ENCODE measurements at places on chromosomes 6 and 20.

DNA sequence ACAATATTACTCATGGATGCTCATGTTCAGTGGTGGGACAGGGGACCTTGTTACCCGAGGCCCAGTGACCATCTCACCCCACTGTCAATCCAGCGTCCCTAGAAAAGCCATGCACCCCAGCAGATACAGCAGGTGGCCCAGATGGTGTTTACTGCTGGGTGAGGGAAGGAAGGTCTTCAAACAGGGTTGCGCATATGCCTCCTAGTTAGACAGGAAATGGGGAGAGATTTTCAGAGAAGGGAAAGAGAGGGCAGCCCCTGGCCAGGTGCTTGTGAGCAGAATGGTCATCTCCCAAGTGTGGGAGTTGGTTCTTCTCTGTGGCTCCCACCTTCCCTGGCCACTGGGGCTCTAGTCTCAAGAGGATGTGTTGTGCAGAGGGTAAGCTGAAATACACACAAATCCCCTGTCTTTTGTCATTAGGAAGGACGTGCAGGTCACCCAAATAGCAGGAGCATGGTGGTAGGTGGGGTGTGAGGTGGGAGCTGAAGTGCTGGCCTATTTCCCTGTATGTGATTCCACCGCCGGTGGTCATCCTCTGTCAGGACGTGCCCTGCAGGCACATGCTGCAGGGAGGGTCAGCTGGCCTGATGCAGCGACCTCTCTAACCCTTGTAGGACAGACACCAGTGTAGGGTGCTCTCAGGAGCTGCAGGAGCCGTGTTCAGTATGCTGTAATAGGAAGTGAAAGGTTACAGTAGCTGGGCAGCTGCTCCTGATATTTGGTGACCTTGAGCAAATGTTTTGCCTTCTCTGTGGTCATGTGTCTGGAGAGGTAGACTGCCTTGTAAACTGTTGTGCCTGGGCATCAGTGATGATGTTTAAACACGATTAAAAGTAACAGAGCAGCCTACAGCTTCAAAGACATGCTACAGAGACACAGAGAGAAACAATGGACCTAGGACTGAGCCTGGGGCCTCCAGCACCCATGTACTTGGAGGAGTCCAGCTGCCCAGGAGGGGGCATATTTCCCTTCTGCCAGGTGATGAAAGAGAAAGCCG is 3.2 kb upstream of the CST3 start:
- DNase-seq = no peak

DNA sequence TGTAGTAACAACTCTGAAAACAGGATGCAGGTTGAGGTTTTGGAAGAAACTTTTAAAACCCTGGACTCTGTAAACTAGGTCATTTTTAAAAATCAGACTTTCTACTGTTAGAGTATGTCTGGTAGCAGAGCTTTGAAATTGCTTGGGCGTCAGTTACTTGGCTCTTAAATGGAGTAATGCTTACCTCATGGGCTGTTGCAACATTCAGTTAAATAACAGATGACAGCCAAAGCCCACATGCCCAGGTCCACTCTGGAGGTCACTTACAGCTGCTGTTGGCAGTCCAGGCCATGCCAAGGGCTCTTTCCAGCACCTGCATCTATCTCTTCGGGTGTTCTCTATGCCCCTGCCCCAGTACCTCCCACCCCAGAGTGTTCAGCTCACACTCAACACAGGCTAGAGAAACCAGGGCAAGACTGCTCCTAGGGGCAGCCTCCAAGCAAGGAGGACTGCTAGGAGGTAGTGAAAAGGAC is 96.4 kb downstream of the BANF2 start:
- no peak for DNase-seq

- no peak for DNase-seq
Observed at GRCh38 chr6:119856136-119856535, 506.6 kb upstream of the MAN1A1 start.

DNA sequence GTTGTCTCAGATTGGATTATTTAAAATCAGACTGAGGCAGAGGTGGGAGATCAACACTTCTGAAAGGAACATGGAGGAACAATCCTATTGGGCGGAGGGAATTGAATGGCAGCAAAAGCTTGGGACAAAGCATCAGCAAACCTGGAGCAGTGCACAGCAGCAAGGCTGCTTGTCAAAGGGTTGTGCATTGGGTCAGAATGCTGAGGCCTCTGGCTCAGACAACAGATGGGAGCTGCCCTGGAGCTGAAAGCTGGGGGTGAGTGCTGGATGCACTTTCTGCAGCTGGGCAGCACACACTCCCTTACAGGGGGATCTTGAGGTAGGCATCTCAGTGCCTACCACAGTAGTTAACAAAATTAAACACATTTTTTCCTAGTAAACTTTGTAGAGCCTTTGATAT is 634.4 kb upstream of the MMS22L start:
- DNase-seq = no peak

GRCh38 chr6:82645536-82646230 is 282.1 kb downstream of the TPBG start:
- no peak for DNase-seq

DNA sequence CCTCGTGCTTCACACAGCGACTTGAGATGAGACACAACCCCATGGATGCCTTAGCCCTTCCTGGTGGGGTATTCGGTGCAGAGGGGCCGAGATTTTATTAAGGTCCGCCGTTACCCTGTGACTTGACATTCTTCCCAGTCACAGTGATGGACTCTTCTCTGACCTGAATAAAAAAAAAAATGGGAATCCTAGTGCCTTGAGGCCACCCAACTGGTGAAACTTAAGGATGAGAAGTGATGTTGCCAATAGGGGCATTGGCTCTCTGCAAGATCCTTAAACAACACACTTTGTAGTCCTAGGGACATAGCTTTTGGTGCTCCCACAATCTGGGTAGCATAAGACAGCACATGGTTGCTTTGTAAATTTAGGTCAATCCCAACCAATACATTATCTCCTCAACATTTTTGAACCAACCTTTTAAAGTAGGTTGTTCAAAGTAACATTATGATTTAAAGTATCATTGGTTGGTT is 814 bp upstream of the ADNP start:
- DNase-seq = no peak

GRCh38 chr6:155187106-155187505 is 76.7 kb upstream of the CLDN20 start:
- DNase-seq = no peak

DNA sequence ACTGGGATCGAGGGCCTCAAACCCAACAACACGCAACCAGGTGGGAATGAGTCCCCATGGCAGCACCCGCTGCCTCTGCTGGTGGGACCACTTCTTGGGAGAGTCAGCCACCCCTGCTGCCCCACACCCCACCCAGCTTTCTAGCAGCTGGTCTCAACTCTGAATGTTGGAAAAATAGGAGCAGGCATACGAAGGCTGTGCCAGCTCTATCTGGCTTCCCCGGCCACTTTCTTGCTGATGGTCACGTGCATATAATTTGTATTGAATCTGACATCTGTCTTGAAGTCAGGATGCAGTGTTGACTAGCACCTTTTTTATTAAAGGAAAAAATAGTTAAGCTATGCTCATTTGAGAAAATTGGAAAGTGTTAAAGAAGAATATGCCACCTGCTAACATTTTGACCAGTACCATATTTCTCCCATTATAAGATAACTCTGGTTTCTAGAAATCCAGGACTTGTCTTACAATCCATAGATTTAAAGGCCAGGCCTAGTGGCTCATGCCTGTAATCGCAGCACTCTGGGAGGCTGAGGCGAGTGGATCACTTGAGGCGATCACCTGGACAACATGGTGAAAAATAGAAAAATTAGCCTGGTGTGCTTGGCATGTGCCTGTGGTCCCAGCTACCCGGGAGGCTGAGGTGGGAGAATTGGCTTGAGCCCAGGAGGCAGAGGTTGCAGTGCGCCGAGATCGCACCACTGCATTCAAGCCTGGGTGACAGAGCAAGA is 26.9 kb upstream of the MAPRE1 start:
- no peak for DNase-seq

DNA sequence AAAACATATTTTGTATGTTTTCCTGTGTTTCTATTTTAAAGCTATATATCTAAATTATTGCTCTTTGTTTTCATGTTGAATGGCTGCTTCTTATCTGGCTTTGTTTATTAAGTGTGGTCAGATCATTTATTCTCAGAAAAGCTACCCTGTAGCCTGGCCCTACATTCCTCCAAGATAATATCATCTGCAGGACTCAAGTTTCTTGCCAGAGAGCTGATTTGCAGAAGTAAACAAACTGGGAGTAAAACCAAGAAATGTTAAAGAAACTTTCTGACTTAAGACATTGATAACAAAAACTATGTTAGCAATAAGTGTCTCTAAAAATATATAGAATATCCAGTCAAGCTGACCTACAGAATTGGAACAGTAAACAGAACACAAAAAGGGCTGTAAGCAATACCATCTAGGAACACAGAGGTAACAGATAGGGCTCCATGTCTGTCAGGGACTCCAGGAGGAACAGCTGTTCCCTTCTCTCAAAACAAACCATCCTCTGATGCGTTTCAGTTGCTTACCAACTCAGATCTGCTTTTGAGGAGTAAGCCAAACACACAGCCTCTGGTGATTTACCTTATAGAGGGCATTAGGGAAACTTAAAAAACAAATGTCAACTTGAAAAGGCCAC is 17.5 kb upstream of the CEP85L start:
- no peak for DNase-seq

GRCh38 chr20:32991383-32991782 is 12.8 kb downstream of the SUN5 start:
- no peak for DNase-seq

GRCh38 chr6:130111031-130111430 is 92.7 kb downstream of the L3MBTL3 start:
- no peak for DNase-seq

DNA sequence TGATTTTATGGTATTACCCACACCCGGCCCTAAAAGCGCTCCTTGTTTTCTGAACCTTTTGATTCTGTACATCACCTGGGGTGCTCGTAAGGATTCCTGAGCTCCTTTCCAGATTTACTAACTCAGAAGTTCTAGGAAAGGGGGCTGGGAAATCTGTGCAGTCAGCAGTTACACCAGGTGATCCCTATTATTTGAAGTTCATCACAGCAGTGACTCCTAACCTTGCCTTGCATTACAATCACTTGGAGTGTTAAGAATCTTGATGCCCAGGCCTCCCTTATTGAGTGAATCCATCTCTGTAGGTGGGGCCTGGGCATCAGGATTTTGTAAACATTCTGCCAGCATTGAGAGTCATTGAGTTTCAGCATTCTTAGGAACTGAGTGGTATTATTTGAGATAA is 44.7 kb downstream of the BMP6 start:
- no peak for DNase-seq

DNA sequence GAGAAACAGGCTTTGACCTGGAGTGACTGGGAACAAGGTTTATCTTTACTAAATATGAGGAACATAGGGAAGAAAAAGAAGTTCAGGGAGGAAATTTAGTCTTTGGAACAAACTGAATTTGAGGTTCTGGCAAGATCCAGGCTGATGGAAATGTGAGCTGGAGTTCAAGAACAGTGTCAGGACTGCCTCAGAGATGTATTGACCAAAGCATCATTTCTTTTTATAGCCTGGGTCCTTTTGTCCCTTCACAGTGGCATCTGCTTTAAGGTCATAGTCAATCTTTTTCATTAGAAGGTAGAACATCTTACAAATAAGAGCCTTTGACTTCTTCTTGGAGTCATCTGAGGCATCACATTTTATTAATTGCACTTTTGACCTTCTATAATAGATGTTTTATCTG is 326.5 kb upstream of the QKI start:
- DNase-seq = no peak

DNA sequence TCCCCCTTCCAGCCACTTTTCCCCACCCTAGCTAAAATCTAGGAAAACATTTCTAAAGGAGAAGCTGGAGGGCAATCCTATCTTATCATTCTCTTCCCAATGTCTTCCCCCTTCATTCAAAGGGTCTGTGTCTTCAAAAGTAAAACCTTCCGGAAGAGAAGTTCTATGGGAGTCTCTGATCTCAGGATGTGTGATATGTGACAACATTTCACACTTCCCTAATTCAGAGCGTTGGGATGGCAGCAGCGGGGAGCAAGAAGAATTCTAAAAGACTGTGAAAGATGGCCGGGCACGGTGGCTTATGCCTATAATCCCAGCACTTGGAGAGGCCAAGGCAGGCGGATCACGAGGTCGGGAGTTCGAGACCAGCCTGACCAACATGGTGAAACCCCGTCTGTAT is 65.4 kb upstream of the AKIRIN2 start:
- DNase-seq = no peak

- DNase-seq = no peak
Observed at GRCh38 chr6:169501128-169501527, 200.7 kb downstream of the WDR27 start.

- DNase-seq = no peak
Observed at GRCh38 chr6:53032849-53033248, 32.4 kb upstream of the FBXO9 start.

DNA sequence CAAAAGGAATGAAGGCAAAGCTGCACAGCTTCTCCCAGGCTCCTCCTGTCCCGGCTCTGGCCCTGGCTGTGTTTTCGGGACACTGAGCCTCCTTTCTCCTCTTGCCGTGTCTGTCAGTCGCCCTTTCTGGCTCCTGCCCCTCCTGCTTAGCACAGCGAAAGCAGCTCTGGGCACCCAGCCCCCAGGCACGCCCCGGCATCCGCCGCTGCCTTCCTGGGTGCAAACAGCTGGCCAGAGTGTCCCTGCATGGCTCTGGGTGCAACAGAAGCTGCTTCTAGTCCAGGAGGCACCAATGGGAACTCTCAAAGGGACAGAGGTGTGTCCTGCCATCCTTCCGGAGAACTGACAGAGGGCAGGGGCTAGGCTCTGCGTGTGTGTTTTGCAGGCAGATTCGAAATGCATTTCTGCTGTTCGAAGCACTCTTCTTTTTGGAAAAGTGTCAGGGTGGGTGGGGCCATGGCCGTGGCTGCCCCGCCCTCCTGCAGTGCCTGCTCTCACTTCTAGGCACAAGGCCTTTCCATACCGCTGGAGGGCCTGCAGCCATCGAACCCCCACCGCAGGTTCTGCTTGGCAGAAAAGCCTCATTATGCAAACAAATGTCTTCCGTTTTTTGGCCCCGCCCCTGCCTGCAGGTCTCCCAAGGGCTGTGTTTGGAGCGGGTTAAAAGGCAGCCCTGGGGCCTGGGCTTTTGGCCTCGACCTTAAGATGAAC is 15.5 kb downstream of the COL9A3 start:
- no peak for DNase-seq

GRCh38 chr20:63596423-63596822 is 22.4 kb upstream of the HELZ2 start:
- DNase-seq = no peak

DNA sequence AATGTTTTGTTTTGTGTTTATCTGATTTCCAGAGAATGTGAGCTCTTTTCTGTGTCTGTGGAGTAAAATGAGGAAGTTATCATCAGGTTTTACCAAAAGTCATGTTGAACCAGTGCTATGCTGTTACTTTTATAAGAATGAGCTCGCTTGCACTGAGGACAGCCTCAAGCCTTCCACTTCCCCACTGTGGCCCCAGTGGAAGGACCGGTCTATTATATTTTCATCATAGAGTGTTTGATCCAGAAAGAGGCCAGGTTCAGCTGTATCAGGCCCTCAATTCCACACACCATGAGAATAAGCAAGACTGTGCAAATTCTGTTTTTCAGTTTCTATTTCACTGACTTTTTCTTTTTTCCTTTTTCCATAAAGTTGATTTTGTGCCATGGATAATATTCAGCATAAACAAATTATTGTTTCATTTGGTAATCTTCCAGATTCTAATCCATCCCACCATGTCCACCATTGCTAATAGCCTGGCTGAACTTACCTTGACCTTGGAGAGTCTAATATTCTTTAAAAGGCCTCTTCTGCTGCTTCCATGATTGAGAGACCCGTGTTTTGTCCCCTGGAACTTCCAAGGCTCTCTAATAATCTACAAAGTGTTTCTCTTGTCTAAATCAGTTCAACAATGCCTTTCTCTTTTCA is 286.2 kb downstream of the THBS2 start:
- no peak for DNase-seq

- DNase-seq = no peak
Observed at GRCh38 chr6:53466257-53466656, 78.6 kb downstream of the GCLC start.

GRCh38 chr6:154206996-154207395 is 149.6 kb downstream of the IPCEF1 start:
- no peak for DNase-seq

All from esophagus squamous epithelium (tissue), 5 donors.